ENCODE measurements at places on chromosomes 6 and 20.

DNA sequence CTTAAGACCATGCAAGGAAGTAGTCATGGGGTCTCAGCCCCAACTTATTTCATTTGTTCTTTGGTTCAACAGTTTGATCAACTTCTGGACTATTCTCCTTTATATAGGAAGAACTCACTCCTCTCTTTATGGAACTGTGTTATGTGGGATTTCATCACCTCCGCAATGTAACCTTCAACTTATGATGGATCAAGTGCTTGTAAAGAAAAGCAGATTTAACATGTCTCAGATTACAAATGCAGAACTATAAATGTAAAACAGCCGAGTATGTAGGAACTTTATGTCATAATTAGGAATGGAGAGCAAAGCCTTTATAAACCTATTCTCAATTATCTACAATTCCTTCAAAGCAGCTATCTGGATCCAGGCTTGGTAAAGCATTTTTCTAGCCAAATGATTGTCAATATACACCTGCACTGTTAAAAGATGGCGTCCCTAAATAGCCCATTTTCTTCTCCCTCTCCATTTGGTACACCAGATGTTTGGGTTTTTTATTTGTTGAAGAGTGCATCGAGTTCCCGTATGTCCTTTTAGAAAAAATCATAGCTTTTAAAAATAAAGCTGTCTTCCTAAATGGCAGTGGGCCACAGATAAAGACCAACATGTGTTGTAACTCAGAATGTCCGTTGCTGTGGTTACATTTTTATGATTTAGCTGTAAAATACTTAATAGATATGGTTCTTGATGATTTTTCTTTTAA is 985.1 kb upstream of the SLC35B3 start:
- peak; percentile 44 for DNase-seq

DNA sequence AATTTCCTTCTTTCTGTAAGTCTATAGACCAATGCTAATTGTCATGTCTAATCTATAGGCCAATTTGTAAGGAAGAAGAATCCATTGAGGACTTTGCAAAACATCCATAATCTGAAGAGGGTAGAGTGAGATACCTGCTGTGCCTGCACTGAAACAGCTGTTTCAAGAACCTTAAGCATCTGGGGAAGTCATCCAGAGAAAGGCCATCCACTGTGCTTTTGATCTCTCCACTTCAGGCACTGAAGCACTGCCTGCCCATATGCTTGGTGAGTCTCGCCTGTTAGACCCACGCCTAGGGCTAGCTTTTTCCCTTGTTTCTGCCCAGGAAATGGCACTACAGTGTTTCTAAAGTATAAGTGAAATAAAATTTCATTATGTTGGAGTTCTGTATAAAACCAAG is 921.8 kb upstream of the EPHA7 start:
- no peak for DNase-seq

- DNase-seq, result no peak
Measured at GRCh38 chr20:51749674-51750036, 18.5 kb downstream of the ATP9A start.

- no peak for DNase-seq
Measured at GRCh38 chr20:45416917-45417316, 976 bp downstream of the PIGT start.

DNA sequence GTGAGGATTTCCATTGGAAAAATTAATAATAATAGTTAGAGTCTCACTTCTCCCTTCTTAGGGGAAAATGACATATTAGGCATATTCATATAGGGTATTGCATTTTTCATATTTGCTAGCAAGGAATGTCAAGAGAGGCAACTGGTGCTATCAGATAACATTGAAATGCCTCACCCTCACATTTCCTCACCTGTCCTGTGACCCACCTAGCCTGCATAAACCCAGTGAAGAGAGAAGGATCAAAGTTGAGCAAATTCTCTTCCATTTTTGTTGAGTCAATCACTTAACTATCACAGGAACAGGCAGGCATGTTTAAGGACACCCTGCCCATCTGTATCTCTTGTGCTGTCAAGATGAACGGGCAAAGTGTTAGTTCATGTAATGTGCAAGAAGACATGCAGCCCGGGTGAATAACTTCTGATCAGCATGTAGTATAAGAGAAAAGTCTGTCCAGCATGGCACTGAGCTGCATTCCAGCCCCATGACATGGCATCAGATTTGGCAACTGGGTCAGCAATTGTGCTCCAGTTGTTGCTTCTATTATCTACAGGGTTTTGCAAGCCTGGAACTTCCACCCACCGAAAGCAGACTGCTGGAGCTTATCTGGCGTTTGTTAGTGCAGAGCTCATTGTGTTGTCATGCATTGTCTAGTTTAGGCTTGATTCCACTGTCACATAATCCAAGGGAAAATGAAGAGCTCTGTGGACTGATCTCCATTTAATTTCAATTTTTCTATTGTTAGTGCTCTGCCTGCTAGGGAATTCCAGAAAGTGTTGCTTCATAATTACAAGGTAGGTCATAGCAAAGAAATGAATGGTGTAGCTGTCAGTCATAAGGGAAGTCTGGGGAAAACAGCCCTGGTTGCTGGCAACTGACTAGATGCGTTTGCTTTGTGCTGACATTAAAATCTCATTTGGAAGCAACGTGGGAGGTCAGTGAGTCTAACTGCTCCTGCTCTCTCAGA is 138.4 kb upstream of the TNFAIP3 start:
- DNase-seq, result no peak

GRCh38 chr20:13292201-13292885 is 71.3 kb downstream of the ISM1 start:
- DNase-seq, result no peak

DNA sequence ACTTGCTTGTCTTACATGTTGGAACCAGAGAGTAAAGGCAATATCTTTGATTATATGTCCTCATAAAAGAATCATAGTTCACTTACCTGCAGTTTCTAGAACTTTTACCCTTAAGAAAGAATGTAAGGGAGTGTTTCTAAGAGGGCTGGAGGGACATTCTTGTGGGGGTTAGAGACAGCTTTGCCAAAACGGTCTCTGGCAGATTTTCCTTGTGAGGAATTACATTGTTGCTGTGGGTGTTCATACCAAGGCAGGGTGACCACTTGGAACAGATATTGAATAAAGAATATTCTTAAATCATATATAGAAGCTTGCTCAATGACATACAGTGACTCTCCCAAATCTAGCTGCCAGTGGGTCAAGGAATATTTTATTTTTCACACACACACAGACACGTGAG is 517.6 kb upstream of the SOX4 start:
- no peak for DNase-seq

GRCh38 chr20:25584905-25585704 is at the start of gene NINL:
NINL (minus strand) TSS chr20:25585531; CDS start chr20:25526587, 58,944 bp downstream.
- no peak for DNase-seq

DNA sequence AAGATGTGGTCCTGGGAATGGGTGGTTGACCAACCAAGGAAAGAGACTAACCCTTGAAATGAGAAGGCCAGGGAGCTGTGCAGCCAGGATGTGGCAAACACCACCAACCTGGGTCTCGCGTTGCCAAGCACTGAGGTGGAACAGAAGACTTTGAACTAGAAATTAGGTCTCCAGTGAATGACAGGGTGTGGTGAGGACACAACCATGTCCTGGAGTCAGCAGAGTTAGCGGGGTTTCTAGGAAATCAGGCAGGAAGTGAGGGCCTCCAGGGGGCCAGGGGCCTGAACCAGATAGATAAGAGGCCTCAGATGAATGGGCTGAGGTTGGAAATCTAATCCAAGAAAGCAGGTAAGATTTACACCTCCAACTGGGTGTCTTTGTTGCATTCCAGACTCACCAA is 353.3 kb upstream of the ARID1B start:
- no peak for DNase-seq

- DNase-seq, result no peak
Measured at GRCh38 chr20:36322131-36322530, 16.0 kb downstream of the DLGAP4 start.

DNA sequence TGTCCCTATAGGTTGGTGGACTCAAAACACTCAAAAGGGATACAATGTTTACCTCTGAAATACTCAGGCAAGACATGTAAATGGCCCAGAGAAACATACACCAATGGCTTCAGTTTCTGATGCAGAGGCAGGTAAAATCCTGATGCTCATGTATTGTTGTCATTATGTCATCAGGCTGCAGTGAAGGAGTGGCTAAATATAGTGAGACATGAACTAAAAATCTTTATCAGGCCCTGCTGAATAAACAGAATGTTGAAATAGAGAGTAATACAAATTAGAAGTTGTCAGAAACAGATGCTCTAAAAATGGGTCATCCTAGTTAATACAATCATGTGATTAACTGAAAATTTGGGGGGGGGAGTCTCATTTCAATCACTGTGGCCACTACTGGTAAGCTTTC is 20.4 kb downstream of the PTPRK start:
- no peak for DNase-seq

- DNase-seq, result no peak
Measured at GRCh38 chr20:63017076-63017825, 10.5 kb upstream of the BHLHE23 start.

DNA sequence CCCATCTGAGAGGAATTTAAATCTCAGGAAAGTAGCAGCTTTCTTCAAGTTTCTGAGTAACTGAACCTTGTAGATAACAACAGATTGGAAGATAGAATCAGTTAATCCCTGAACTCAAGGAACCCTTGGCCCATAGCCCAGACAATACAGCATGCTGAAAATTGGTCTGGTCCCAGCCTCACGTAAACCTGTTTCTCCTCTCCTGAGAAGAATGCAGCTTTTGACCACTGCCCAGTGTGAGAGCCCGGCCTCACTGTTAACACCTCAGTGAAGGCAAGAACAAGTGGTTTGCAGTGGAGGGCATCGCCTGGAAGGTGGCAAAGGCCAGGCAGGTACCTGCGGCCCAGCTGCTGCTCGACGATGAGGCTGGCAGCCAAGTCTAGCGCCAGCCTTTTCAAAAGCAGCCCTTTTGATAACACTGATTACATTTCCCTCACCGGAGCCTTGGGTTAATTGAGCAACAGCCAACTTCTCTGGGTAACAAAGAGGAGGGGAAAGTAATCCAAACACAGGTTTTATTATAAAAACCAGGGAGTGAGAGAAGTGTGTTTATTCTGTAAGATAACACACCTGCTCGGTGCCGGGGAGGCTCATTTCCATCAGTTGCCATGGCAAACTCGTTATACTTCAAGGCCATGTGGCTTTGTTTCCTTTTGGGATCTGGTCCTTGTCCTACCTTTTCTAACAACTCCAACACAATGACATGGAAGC is 54.0 kb downstream of the TRAF3IP2 start:
- no peak for DNase-seq

GRCh38 chr6:142796571-142796970 is 148.4 kb downstream of the HIVEP2 start:
- DNase-seq, result no peak

DNA sequence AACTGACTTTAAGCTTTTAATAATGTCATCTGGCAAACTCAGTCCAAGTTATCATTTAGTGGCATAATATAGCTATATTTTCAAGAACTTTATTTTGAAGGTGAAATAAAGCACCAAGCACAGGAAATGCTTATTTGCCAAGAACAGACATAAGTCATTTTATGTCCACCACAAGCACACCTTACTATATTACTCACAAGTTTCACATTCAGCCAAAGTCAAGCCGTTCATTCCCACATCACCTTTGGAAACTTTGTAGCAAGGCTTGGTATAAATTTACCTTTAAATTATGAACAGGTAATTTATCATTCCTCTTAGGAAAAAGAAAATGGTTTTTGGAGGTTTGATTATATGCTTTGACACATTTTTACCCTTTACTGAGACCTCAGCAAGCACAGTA is 236.8 kb upstream of the FKBP1C start:
- no peak for DNase-seq

DNA sequence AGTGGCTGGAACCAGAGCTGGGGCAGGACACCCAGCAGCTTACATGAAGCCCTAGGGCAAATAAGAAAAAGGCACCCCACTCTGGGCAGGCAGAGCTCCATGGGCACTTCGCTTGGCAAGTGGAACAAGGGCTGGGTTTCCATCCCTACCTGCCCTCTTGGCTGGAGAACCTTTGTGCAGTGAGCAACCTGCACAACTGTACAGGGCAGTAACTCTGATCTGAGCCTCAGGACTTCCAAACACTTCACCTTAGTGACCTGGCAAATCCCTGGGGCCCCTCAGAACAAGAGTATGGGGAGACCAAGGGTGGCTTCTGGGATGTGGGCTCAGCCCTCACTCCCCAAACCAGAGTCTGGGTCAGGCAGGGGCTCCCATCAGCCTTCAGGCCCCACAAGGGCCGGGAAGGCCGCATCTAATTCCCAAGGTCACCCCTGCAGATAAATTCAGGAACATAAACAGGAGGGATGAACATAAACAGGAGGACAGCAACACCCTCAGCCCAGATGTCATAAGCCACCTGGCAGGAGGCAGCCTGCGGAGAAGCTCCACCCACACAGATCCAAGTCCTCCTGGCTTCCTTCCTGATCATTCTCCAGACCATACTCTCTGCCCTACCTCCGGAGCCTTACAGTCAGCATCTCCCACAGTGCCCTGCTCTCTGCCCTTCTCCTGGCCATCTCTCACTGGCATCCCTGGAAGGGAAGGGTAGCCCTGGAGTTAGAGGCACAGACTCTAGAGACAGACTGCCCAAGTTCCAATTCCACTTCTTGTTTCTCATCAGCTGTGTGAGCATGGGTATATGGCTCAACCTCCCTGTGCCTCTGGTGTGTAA is 37.5 kb downstream of the HNF4A start:
- DNase-seq, result no peak

DNA sequence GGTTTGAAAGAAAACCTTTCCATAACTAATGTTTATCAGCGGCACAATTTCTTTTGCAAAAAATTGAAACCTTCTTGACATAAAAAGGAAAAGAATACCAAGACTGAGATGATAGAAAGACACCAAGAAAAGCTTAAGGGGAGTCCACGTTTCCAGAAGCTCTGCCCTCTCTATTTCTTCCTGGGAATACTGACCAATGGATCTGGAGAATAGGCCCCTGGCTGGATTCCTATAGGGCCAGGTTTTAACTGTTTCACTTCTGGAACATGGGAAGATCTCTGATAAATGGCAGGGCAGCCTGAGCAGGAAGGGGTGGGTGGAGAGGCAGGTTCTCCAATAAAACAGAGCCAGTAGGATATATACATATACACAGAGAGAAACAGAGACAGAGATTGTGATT is 413.4 kb upstream of the JARID2 start:
- no peak for DNase-seq

GRCh38 chr20:36745234-36745926 is 510 bp downstream of the NDRG3 start:
- DNase-seq, result no peak

DNA sequence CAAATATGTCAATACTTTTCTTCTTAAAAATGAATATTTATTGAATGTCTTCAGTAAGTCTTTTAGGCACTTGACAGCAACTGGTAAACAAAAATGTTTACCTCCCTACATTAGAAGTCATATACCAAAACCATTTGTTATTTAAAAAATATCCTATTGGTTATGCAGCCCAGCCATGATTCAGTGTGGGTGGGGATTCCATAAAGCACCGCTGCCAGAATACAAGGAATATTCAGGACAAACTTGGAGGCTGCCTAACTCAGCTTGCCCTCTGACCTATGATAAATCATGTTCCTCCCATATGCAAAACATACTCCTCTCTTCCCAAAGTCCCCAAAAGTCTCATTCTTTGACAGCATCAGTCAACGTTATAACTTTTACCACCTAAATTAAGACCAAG is 486.8 kb upstream of the IRAK1BP1 start:
- no peak for DNase-seq

- DNase-seq, result no peak
Measured at GRCh38 chr6:72938104-72938503, 287.2 kb downstream of the KHDC1L start.

- no peak for DNase-seq
Measured at GRCh38 chr6:36805917-36806316, 33.3 kb downstream of the CPNE5 start.
